ENCODE measurements at places on chromosomes 12 and 14.

- DNase-seq, result no peak
Observed at GRCh38 chr14:102683399-102684297, 91.2 kb downstream of the RCOR1 start.

GRCh38 chr12:99435095-99435791 lies 212.3 kb upstream of the GARIN6 start:
- DNase-seq, result no peak

DNA sequence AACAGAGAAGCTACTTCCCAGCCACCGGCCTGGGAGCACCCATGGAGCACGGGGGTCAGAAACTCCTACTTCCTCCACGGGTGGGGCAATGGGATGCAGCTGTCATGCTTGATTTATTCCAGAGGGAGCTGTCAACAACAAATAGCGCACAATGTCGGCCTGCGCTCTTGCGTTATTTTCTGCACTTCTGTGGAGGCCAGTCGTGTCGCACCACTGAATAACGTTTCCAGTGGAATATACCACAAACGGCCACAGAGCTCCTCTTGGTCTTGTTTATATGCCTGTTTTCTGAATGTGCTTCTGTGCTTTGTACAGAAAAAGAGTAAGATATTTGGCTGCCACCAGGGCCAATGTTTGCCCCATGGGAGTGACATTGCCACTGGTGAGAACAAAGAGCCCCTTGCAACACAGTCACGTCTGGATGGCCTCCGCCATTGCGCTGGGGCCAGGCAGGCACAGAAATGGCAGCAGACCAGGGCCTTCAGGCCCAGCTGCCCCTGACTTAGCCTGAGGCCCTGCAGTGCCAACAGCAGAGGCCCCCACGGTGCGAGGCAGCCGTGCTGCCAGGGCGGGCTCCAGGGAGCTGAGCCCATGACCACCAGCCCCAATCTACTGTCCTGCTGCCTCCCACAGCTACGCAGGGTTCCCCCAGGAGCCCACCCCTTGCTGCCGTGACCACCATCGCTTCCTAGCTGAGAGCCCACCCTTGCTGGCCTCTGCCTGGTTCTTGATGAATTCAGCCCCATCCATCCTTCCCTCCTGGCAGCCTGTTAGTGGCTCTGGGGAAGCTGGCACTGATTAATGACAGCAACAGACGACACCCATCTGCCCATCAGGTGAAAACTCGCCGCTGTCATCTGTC lies 28.9 kb upstream of the TMEM179 start:
- DNase-seq, result no peak

GRCh38 chr12:61111218-61111617 lies 1149.0 kb upstream of the USP15 start:
- DNase-seq, result no peak

DNA sequence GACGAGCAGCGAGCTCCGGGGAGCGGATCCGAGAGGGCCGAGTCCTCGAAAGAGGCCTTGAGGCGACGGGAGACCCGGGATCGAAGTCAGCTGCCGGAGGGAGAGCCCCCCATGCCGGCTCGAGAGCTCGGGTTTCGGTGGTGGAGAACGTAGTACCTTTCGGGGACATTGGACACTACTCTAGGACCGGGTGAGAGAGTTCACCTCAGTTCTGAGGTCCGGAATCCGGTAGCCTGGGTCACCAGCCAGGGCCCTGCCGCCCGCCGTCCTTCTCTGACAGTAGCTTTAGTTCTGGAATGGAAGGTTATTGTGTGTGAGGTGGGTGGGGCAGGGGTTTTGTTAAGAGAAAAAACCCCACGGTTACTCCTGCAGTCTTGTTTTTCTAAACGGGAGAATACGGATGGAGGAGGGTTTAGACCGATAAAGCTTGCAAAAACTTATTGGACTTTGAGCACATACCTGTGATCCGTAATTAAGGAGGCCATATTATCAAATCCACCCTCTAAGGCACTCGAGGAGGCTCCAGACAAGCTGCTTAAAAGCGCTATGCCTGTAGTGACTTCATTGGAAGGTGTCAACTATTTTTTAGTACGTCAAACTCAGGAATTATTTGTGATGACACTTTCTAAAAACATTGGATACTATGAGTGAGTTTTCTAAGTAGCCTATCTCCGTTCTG lies 765 bp downstream of the SCYL2 start:
- no peak for DNase-seq

DNA sequence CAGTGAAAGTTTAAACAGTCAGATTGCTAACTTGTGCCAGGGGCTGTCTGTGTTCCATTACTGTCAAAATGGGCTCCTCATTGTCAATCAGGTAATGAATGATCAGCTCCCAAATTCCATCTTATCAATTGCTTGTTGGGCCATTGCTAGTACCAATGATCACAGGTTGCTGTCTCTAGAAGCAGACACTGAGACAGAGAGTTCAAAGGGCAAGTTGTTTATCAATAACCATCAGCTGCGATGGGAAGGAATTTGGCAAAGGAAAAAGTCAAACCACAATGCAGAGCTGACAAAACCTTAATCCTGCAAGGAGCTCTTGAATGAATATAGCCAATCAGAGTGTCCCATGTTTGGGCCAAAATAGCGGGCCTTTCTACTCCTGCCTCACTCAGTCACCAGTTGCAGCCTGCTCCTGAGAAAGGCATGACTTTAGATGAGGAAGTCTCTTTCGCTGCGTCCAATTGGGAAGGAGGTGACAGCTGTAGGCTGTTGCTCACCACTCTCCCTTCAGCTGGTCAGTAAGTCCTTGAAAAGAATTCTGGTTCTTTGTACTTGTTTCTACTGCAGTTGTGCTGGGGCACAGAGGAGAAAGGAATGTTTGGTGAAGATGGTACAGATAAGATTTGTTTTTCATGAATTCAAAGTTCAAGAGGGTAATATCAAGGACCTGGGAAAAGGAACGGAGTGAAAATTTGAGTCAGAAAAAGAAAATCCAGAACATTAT lies 179.2 kb upstream of the PDE3A start:
- no peak for DNase-seq

DNA sequence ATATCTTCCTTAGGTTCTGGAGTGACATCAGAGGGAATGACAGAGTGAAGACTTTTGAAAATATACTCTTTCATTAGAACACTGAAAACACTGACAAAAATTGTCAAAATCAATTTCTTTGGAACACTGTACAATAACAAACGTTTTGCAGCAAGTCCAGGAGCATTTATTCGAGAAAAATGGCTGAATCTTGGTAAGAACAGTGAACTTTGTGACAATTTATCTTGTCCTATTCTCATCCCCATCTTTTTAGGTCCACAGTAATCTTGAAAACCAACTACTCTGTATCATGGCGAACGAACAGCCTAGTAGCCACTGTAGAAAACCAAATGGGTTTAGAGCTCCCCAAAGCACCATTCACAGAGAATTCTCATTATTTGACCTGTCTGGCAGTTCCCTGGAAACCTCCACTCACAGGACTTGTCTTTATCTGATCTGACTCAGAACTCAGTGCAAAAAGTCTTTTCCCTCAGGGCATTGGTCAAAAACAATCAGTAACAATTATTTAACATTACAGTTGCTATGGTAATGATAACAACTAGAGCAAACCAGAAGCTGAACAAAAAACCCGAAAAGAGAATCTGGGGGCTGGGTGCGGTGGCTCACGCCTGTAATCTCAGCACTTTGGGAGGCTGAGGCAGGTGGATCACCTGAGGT lies 20.3 kb upstream of the PPP2R5E start:
- peak; percentile 89 for DNase-seq

DNA sequence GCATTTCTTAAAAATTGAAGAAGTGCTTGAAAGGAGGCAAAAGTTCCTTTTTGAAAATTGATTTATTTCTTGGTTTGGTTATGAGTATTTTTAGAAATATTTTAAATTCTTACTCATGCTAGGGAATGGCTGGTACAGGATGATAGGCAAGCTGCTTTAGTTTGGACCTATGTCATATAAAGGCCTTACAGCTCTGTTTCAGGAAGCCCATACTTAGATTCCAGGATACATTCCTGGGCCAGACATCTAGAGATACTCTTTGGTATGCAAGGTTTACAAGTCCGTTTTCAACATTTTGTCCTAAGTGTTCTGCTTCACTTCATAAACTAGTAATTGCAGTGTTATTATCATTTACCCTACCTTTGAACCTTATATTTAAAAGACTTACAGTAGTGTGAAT lies 186.8 kb downstream of the FUT8 start:
- no peak for DNase-seq

DNA sequence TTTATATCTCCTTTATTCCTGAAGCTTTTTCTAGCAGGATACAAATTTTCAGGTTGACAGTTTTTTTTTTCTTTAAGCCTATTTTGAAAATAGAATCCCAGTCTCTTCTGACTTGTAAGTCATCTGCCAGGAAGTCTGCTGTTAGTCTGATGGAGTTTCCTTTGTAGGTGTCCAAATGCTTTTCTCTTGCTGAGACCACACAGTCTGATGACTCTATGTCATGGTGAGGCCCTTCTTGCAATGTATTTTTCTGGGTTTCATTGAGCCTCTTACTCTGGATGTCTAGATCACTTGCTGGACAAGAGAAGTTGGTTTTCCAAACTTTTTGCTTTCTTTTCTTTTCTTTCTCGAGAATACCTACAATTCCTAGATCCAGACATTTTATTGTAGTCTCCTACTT lies 30.6 kb downstream of the USP15 start:
- DNase-seq, result no peak

DNA sequence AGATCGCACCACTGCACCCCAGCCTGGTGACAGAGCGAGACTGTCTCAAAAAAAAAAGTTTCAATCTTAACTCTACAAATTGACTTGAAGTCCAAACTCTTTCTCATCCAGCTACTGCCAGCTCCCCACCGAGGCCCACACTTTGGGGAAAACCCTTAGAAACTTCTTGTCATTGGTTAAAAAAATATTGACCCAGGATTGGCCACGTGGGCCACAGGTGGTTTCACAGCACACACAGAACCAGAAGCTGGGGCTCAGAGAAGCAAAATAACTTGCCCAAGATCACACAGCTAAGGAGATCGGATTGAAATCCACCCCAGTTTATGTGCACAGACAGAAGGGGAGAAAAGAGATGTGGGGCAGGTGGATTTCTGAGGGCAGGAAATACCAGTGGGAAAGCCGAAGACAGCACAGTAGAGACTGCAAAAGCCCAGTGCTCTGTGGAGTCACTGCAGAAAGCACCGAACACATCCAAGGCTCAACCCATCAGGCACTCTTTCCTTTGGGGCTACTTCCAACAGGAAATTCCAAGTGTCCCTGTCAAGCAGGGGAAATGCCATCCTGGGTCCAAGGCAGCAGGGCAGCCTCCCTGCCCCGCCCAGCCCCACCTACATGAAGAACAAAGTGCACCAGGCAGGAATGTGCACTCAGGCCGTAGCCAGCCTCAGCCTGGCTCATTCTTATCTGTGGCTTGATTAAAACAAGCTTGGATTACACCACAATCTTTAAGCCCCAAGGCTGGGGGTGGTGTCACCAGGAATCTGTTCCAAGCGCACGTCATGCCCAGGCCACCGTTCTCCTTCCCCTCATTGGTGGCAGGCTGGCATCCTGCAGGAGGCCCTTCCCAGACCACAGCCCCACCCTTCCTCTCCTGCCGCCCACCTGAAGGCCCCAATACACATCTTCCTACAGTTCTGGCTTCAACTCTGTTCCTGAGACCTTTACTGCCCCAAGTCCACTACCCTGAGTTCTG lies 72.5 kb downstream of the ITPK1 start:
- DNase-seq, result peak; percentile 96

- DNase-seq, result no peak
Observed at GRCh38 chr14:34160619-34161018, 209.7 kb upstream of the EGLN3 start.

GRCh38 chr14:80607430-80608190 lies 333.9 kb downstream of the CEP128 start:
- no peak for DNase-seq

DNA sequence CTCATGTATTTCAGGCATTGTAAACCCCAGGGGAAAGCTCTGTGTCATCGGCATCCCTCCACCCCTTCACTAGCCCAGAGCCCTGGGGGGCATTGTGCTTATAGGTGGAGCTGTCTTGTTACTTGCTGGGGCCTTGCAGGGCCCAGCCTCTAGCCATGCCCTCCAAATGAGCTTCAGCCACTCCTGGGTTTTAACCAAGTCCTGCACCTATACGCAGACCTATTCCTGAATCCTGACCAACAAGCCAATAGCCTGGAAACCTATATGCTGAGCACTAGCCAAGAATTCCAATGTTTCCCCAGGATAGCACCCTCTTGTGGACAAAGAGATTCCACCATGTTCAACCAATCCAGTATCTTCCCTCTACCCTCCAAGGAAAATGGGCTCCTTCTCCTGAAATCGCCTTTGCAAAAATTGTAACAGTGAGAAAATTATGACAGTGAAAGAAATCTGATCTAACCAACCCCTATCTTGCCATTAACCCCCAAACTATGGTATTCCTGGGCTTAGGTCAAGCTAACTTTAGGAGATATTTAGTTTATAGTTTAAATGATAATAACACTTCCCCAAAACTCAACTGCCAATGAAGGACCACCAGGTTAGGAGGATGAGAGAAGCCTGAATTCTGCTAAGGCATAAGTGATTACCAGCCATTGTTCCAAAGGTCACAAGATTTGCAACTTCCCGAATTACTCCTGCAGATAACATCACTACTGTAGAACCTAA lies 55.5 kb downstream of the TTC7B start:
- DNase-seq, result peak; percentile 2

- no peak for DNase-seq
Observed at GRCh38 chr12:67750513-67751183, 102.1 kb downstream of the DYRK2 start.

- DNase-seq, result no peak
Observed at GRCh38 chr14:70988452-70988851, 81.2 kb downstream of the PCNX1 start.

- DNase-seq, result peak; percentile 49
Observed at GRCh38 chr12:85575120-85576096, 260.8 kb downstream of the RASSF9 start.
